ENCODE measurements at places on chromosomes 4 and X. TPM values are rescaled to one million over a fixed set of nuclear protein-coding genes. Genes with fewer than 3 reads are reported as not detected.

Gene MND1
- 17.5 TPM for polyA plus RNA-seq

Gene RTL3
- 0.49 TPM for polyA plus RNA-seq

Gene PNMA6A
- 4.2 TPM for polyA plus RNA-seq

Gene DYNLT3
- polyA plus RNA-seq, result 20.1 TPM

Gene EFNB1
- 21.1 TPM for polyA plus RNA-seq

Gene CXCL6
- 0.54 TPM for polyA plus RNA-seq

Gene SPANXB1
- polyA plus RNA-seq, result 59.5 TPM

Gene MAMLD1
- 31.3 TPM for polyA plus RNA-seq

Gene SAGE1
- polyA plus RNA-seq, result 5.3 TPM

Gene HTN3
- polyA plus RNA-seq, result not detected

Gene C1QTNF7
- polyA plus RNA-seq, result 1.7 TPM

Gene NLRP2B
- not detected for polyA plus RNA-seq

Gene RHOXF1
- 24.1 TPM for polyA plus RNA-seq

Gene CFAP47
- 2.9 TPM for polyA plus RNA-seq

Gene GPRASP1
- 9.7 TPM for polyA plus RNA-seq

Gene TMEM185A
- 48.7 TPM for polyA plus RNA-seq

Gene RHOXF2
- polyA plus RNA-seq, result 30.0 TPM

Gene EGF
- polyA plus RNA-seq, result 1.3 TPM

Gene ZNF81
- 2.8 TPM for polyA plus RNA-seq

Gene CLIC2
- 3.9 TPM for polyA plus RNA-seq

Gene TMEM31
- polyA plus RNA-seq, result 51.9 TPM

Gene SSX4
- polyA plus RNA-seq, result 5.3 TPM

Gene MAOA
- 11.8 TPM for polyA plus RNA-seq

Gene RAB33A
- 1.3 TPM for polyA plus RNA-seq

Gene SPATA18
- polyA plus RNA-seq, result 127 TPM

Gene SH2D1A
- 0.82 TPM for polyA plus RNA-seq

Gene CSAG2
- polyA plus RNA-seq, result not detected

Gene S100G
- not detected for polyA plus RNA-seq

Gene GDPD2
- not detected for polyA plus RNA-seq

Gene CRMP1
- 5.0 TPM for polyA plus RNA-seq

Gene DCHS2
- polyA plus RNA-seq, result 4.7 TPM

Gene TRPC5OS
- polyA plus RNA-seq, result 49.8 TPM

Gene USP11
- 113 TPM for polyA plus RNA-seq

Gene FHIP1A
- 5.7 TPM for polyA plus RNA-seq

Gene PGRMC1
- polyA plus RNA-seq, result 74.8 TPM

Gene DRP2
- polyA plus RNA-seq, result 0.82 TPM

All from testis (tissue), 5 donors.